Activated CD4-positive, alpha-beta T cell treated with anti-CD3 and anti-CD28 coated beads, Interleukin-2, amount 50 U/mL, for 4 hours (primary cell): ENCODE measurements at places on chromosomes 11 and 22.

- no peak for DNase-seq
These were observed 29.8 kb upstream of the CCDC188 start for GRCh38 chr22:20180640-20181039.

DNA sequence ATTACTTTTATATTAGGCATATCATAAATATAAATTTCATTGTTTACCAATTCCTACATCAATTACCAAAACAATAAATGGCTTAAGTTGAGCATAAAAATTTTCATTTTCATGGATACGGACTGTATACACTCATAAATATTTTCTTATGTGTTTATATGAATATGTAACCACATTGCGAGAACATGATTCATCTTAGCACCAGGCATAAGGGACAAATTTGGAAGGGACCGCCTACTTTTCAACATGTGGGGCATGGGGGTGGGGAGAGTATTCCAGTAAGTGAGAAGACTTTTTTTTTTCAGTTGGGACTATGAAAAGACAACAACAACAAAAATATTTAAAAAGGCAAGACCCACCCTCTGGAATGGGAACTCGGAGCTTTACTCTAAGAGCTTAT is 296.1 kb downstream of the RAB38 start:
- no peak for DNase-seq

- DNase-seq: no peak
These were observed 1436.4 kb downstream of the BRD1 start for GRCh38 chr22:48391171-48391711.

DNA sequence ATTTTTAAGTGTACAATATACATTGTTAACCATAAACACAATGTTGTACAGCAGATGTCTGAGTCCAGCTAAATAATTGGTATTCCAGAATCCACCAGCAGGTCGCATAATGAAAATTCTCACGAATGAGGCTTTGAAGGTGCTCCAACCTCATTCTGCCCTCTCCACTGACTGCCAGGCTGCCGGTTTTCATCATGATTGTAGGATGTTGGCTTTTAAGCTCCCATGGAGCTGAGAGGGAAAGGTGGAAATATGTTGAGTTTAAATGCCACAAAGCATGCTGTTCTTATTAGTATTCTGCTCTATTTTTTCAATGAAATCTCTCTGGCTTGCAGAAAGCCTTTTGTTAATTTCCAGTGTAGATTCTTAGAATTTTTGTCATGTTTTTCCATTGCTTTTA is 337.2 kb upstream of the DDI1 start:
- DNase-seq: no peak

DNA sequence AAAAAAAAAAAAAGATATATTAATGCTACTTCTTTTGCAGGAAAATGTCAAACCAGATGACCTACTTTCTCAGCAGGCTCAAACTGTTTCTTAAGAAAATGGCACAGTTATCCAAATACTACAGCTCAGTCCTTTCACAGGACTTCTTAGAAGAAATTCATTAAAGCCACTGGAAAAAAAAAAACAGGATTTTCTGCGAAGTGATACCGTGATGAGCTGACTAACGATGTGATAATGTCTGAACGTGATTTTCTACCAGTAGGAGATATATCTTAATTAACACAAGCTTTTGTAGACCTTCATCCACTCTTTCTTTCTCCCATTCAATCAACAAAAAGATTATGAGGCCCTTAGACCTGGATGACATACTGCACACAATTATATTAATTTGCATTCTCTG is 132.4 kb downstream of the NOX4 start:
- DNase-seq: no peak

- no peak for DNase-seq
These were observed 5.4 kb upstream of the RPS19BP1 start for GRCh38 chr22:39537975-39538374.

DNA sequence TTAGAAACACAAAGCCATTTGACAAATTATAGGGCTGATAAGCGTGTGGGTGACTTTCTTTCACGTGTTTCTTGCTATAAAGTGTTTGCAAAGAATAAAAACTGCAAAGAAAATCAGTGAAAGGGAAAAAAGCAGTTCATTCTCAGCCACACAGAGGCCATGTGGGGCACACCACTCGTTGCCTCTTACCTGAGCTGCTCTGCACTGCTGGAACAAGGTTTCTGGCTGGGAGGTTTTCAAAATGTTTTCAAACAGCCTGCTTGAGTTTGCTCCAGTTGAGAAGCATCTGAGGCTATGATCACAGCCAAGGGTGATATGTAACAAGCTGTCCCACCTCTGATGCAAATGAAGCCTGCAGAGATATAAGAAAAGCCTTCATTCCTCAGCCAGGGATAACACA is 14.7 kb upstream of the VSIG10L2 start:
- DNase-seq: no peak

- DNase-seq: no peak
These were observed 147.4 kb upstream of the POU2AF2 start for GRCh38 chr11:111098091-111098490.

GRCh38 chr11:86805873-86806310 is 5.5 kb downstream of the PRSS23 start:
- DNase-seq: no peak

- DNase-seq: no peak
These were observed 1458.6 kb upstream of the TENM4 start for GRCh38 chr11:80899381-80899780.

DNA sequence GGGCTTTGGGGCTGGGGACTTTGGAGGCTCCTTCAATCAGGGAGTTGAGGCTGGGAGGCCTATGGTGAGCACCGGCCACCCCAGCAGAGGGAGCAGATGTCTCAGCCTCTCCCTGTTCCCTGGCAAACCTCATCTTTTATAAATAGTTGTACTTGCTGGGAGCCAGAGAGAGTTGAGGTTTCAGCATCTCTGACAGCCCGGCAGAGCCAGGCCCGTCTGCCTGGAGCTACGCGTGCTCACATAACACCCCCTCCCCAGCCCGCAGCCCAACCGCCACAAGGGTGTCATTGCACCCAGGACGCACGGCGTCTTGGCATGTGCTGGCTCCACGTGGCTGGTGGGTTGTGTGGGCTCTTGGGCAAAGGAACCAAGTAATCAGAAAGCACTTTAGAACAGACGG is 127.1 kb downstream of the CHST1 start:
- DNase-seq: no peak

DNA sequence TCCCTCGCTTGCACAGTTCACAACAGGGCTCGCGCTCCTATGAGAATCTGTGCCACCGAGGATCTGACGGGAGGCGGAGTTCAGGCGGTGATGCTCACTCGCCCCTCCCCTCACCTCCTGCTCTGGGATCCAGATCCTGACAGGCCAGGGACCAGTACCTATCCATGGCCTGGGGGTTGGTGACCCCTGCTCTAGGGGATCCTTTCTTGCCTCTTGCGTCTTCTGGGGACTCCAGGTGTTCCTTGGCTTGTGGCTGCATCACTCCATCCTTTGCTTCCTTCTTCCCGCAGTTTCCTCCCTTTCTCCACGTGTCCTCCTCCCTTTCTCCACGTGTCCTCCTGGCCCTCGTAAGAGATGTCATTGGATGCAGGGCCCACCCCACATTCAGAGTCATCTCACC is 30.6 kb upstream of the KRTAP5-7 start:
- no peak for DNase-seq

DNA sequence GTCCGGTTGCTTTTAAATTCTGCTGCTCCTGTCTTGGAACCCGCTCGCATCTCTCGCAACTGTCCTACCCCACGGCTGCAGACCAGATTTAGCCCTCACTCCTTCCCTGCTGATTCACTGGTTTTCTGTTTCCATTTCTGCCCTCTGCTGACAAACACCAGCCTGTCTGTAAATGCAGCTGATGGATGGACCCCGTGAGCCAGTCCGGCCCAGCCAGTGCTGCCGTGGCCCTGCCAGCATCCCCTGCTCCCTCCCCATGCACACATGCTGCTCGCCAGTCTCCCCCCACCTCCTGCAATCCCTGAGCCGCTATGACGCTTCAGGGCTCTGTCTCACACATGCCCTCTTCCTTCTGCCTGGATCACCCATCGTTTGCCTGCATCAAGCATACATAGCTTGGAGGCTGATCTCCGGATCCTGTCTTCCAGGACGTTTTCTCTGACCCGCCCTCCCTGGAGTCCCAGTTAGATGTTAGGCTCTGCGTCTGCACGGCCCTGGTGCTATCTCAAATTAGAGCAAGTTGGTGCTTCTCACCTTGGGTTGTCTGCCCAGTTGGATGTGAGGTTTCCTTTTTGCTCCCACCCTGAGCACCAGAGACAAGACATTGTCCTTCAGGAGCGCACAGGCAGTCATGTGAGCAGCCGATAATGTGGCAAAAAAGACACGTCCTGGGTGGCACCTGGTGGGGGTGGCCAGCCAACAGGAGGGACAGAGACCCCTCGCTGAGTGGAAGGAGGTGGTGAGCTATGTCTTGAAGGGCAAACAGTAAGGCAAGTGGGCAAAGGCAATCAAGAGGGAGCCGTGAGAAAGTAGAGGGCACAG is 4.3 kb upstream of the ACR start:
- DNase-seq: no peak

GRCh38 chr22:29152045-29152953 is 53.4 kb upstream of the EMID1 start:
- no peak for DNase-seq

- DNase-seq: no peak
These were observed 49.7 kb downstream of the MYEOV start for GRCh38 chr11:69343401-69344321.
